ENCODE measurements at places on chromosomes 3 and 15.

DNA sequence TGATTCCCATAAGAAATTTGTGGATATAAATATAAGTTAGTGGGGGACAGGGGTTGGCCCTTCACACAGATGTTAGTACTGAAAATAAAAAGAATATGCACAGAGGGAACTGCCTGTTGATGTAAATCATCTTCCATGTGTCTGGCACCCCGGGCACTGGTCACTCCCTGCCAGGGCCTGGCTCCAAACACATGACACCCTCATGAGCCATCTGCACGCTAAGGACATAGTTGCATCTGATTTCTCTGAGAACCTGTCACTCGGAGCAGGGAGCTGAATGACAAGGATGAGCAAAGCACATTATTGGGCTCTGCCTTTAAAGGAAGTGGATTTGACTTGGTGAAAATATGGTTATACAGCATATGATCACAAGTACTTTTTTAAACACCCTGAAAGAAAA, 66.2 kb upstream of the TSC22D2 start:
- DNase-seq = no peak

DNA sequence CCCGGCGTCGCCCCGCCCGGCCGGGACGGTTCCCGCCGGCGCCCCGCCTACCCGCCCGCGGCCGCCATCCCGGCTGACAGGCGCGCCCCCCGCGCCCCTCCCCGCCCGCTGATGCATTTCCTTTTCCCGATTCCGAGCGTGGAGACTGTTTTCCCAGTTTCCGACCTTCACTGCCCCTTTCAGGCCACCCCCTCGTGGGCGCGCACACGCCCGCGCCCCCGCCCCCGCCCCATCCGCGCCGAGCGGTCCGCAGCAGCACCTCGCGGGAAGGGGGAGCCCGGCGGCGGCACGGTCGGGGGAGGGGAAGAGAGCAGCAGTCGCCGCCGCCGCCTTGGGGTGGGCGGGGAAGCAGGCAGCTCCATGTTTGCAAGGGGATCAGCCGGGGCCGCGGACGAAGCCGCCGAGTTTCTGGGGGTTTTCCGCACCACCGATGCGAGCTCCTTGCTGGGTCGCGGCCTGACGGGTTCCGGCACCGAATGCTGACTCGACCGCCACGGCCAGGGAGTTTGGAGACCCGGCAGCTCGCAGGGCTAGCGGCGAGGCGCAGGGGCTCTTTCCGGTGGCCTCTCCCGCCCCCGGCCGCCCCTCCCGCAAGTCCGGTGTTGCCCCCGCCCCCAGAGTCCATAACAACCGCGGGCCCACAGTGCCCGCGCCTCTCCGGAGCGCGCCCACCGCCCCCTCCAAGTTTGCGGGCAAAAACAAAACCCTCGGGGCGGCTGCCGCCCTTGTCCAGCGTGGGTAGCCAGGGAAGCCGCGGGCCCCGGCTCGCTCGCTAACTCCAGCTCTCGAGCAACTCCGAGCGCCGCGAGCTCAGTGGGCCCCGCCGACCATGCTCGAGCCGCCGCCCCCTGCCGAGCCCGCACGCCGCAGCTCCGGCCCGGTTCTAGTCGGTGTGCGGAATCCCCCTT, 3.2 kb upstream of the SIN3A start:
- peak; percentile 90 for DNase-seq

- no peak for DNase-seq
Measured at GRCh38 chr15:85618228-85618505, 176.6 kb downstream of the KLHL25 start.

DNA sequence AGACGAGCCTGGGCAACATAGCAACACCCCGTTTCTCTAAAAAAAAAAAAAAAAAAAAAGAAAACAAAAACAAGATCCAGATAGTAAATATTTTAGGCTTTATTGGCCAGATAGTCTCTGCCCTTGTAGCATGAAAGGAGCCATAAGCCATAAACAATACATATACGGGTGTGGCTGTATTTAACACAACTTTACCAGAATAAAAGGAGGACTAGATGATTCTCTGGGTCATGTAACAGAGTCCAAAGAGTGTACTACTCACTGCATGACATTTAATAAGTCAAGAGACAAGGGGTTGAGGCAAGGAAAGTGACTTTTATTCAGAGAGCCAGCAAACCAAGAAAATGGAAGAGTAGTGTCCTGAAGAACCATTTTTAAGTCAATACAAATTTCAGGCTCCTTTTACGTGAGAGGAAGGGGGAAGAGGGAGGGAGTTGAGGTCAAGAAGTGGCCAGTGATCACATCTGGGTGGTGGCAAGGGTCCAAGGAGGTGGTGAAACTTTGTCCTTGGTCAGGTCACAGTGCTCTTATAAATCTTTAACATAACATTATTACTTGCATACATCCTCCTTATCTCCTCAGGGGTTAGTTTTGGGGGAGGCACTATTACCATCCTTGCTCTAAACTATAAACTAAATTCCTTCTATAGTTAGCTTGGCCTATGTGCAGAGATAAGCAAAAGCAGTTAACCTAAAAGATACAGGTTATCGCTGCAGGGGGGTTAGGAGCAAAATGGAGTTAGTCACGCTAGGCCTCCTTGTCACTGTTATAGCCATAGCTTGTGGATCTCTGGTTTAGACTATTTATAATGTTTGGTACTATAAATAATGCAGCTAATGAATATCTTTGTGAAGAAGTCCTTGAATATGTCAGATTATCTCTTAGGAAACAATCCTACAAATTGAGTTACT, 46.1 kb downstream of the METTL6 start:
- DNase-seq = no peak

GRCh38 chr15:78630886-78631633, 9.9 kb downstream of the CHRNB4 start:
- peak; percentile 31 for DNase-seq

GRCh38 chr15:38563723-38564519, 693 bp downstream of the RASGRP1 start:
- DNase-seq = peak; percentile 91

- DNase-seq = no peak
Measured at GRCh38 chr3:179375091-179375999, 27.8 kb downstream of the MFN1 start.

GRCh38 chr15:89332446-89332845, 2.2 kb downstream of the POLG start:
- DNase-seq = no peak
